ENCODE measurements at places on chromosomes 12 and 14.

GRCh38 chr12:50467439-50467838 is 37.3 kb upstream of the DIP2B start:
- DNase-seq = no peak

DNA sequence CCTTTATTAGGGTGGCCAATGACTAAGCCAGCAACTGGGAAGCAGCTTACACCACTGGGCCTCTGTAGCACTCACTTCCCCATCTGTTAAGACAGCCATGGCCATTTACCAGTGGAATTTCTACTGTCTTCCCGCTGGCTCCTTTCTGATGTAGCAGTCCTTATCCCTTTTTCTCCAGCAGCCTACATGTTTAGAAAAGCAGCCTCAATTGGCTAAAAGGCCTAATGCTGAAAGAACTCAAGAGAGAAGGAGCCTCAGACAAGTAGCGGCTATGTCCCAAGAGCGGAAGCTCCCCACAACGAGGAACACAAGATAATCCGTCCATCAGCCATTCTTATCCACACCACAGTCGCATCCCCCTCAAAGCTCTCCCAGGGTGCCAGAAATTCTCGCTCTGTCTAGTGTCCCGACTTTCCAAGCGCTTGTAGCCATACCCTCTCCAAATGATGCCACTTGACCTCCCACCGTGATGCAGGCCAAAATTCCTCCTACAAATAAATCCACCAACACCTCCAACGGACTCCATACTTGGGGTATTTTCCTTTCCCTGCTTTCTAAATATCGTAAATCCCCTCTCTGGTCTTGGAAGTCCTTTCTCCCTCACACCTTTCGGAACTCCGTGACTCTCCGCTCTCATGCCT is 624 bp downstream of the M6PR start:
- DNase-seq = no peak

- no peak for DNase-seq
Observed at GRCh38 chr12:132813443-132813842, 15.2 kb downstream of the GOLGA3 start.

DNA sequence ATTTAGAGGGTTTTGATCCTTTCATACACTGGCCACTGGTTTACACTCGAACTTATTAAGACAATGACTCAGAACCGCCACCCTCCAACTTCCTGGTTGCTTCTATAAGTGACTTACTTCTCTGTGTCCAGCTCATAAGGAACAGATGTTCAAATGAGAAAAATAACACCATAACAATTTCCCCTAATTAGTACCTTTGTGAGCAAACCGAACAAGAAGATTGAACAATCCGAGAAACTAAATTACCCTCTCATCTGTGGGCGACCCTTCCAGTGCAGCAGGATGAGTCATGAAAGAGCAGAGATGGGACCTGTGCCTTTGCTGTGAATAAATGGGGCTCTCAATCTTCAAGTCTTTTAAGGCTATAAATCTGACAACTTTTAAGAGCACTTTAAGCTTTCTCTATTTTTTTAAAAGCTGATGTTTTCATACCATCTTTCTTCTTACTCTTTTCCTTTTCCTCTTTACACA is 146.8 kb upstream of the RASSF8 start:
- no peak for DNase-seq

DNA sequence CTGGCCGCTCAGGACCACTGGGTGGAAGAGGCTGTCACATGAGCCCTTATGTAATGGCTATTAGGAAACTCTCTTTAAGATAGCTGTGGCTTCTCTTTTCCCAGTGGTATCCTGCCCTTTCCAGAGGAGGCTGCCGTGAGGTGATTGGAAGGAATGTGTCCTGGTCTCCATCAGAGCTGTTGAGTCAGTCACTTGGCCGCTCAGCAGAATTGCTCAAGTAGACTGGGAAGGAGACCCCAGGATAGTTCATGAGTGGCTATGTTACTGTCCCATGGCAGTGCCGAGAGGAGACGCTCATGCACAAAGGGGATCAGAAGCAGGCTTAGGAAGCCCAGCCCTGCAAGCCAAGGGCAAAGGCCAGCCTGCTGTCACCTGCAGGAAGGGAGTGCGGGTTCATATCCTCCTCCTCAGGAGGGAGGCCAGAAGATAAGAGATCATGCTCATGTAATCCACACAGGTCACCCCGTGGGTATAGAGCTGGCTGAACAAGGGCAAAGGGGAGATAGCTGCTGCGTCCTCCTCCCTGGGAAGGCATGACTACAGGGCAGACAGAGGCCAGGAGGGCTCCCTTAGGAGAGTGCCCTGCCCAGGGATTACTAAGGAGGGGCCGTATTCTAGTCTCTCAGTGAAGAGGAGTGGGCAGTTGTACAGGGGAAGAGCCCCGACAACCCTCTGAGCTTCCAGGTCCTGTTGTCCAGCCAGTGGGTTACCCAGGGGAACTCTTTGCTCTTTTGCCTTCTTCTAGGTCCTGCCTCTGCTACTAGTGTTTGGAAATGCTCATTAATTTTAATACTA is 137.0 kb upstream of the MAX start:
- no peak for DNase-seq

DNA sequence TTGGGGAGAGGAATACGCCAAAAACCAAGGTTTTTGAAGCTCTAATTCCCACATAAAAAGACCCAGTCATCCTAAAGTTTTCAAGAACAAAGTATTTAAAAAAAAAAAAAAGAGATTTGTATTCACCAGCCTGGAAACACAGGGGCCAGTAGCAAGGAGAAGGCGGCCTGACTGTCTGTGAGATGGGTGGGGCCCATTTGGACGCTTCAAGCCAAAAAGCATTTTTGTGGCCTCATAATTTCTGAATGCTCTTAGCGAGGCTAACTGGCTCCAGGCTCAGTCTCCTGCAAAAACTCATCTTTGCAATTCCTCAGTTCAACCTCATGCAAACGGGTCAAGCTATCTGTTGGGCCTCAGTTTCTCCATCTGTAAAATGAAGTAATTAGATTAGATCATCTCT is 514.1 kb downstream of the MED13L start:
- DNase-seq = no peak

- DNase-seq = no peak
Observed at GRCh38 chr12:80415466-80415865, 28.6 kb upstream of the PTPRQ start.

DNA sequence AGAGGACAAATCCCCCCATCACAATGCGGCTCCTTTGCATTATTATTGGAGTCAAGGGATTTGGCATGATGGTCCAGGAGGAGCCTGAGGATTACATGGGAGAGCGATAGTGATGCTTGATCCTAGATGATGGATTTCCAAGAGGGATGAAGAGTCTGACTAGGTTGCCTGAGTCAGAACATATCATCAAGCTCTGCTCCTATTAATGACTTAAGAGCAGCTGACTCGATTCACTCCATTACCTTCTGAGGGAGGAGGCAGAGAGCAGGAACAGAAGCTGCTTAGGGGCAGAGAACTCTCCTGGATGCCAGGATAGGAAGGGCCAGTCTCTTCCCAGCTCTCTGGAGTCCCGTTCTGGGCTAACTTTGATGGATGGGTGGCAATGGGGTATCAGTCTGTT is 54.0 kb upstream of the CISTR start:
- DNase-seq = no peak

GRCh38 chr12:21265932-21266331 is 68.8 kb downstream of the SLCO1A2 start:
- DNase-seq = no peak

DNA sequence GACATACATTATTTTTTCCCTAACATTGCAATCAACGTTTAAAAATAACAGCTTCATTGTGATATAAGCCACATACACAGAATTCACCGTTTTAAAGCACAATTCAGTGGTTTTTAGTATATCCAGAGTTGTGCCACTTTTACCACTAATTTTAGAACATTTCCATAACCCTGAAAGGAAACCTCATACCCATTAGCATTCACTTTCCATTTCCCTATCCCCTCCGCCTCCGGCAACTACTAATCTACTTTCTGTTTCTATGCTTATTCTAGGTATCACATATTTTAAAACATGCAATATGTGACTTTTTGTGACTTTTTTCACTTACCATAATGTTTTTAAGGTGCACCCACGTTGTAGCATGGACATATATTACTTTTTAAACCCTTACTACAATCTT is 55.6 kb upstream of the ISM2 start:
- no peak for DNase-seq

DNA sequence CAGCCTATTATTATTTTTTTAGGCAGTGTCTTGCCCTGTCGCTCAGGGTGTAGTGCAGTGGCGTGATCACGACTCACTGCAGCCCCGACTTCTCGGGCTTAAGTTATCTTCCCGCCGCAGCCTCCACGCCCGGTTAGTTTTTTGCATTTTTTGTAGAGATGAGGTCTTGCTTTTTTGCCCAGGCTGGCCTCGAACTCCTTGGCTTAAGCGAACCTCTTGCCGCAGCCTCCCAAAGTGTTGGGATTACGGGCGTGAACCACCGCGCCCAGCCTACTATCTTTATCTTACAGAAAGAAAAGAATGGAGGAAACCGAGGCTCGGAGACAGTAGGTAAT is 507 bp upstream of the PTPN11 start:
- no peak for DNase-seq

GRCh38 chr14:105196265-105196960 is 15.3 kb upstream of the NUDT14 start:
- DNase-seq = no peak

- DNase-seq = no peak
Observed at GRCh38 chr14:32377046-32377646, 48.0 kb downstream of the AKAP6 start.

- no peak for DNase-seq
Observed at GRCh38 chr12:5588591-5588990, 156.7 kb downstream of the NTF3 start.

GRCh38 chr12:120237360-120238171 is 28.0 kb downstream of the PXN start:
- no peak for DNase-seq

GRCh38 chr12:42299392-42300308 is 26.2 kb downstream of the ZCRB1 start:
- no peak for DNase-seq

- no peak for DNase-seq
Observed at GRCh38 chr12:32125455-32126084, 18.9 kb downstream of the BICD1 start.

- no peak for DNase-seq
Observed at GRCh38 chr12:40312982-40313576, 88.3 kb downstream of the LRRK2 start.

DNA sequence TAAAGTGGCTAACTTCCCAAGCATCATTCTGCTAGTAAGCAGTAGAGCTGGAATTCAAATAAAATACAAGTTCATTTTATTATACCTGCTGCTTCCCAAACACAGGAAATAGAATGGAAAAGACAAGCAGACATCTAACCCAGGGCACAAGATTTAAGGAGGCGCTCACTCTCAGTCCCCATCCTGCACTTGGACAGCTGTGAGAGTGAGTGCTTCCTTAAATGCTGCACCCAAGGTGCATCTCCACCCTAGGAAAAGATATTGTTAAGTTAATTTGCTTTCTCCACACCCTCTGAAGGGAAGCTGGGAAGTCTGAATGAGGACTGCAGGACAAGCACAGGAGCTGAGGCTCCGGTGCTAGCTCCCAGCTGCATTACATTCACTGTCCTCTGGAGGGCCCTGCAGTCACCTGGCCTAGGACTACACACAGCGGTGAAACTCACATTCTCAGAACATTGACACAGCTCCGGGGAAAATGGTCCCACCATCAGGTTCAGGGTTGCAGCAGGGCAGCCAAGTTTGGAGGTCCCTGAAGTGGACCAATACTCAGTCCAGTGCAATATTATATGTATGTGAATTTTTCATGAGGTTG is 14.2 kb downstream of the HEBP1 start:
- no peak for DNase-seq

GRCh38 chr14:56292970-56293369 is 174.8 kb downstream of the PELI2 start:
- no peak for DNase-seq

DNA sequence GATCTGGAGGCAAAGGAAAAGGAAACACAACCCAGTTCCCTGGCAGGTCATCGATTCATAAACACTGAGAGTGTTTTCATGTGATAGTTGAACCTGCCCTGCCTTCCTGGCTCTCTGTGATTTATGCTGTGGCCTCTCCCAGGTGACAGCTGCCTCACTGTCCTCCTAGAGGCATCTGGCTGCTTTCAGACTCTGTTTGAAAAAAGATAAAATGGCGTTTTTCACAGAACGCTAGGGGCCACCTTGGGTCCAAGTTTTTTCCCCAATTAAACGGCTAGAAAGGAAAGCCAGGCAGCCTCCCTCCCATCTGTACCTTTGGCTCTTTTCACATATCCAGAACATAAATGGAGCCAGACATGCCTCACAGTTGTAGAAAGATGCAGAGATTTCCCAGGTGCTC is 252.6 kb upstream of the CCDC196 start:
- DNase-seq = no peak

DNA sequence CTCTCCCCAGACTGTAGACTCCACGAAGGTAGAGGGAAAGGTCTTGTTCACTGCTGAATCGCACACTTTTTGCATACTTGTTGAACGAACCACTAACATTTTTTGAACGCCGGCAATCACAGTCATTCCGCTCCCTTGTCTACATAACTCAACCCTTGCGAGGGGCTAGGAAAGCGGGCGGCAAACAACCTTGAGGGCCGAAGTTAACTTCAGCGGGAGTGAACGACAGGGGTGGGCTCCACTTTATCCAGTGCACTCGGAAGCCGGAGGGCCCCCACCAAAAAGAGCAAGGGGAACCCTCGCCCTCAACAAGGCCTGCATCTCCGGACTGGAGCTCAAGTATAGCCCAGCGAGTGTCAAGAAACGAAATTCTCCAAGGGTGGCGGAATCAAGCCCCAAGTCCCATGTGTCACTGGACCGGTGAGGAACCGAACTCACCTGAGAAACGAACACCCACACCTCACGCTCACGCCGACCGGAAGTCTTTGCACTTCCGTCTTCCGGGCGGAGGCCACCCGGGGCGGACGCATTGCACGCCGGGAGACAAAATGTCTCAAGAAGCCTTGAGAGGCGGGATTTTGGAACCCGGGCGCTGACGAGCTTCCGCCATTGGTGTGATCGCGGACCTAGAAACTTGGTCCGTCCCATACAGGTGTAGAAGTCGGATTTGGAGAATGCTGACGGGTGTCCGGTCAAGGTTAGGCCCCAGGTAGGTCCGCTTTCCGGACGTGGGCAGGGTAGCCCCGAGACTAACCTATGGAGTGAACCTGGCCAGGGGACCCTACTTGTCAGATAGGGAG is at the start of gene LLPH:
Gene LLPH (minus strand): TSS at position 484 of the 800 bp plus-strand sequence. CDS start 1,644 bp downstream, outside the sequence.
- peak; percentile 86 for DNase-seq

DNA sequence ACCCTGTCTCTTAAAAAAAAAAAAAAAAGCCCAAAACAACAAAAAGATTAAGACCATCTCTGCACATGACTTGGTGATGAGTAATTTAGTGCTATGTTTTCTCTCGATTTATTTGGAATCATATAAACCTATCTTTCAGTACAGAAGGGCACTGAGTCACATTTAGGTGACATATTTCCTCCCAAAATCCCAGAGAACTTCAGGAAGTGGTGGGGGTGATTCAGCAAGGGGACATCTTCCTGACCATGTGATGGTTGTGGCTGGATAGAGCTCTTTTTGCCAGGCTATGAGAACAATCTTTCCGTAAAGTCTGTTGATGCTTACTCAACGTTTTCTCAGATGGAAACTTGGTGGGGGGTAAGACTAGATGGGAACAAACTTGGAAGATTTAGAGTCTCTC is 50.0 kb downstream of the PPFIBP1 start:
- no peak for DNase-seq

- DNase-seq = no peak
Observed at GRCh38 chr12:123346946-123347345, 17.7 kb downstream of the SBNO1 start.

- no peak for DNase-seq
Observed at GRCh38 chr12:48717252-48717695, 767 bp upstream of the CCNT1 start.

Data from activated naive CD4-positive, alpha-beta T cell treated with anti-CD3 and anti-CD28 coated beads, Interleukin-2, amount 50 U/mL, for 72 hours (primary cell).